Heart right ventricle (tissue), 16 donors: ENCODE measurements at places on chromosomes 5 and 9. TPM values are rescaled to one million over a fixed set of nuclear protein-coding genes. Genes with fewer than 3 reads are reported as not detected.

Gene SELENOP
- total RNA-seq = 169 TPM

Gene MYMK
- not detected for total RNA-seq

Gene SHISAL2B
- not detected for total RNA-seq

Gene MCC
- 23.9 TPM for total RNA-seq

Gene STPG3
- not detected for total RNA-seq

Gene FYB1
- total RNA-seq = 2.6 TPM

Gene QRFP
- not detected for total RNA-seq

Gene PPIP5K2
- 30.8 TPM for total RNA-seq

Gene C5orf34
- total RNA-seq = 0.47 TPM

Gene EPB41L4A
- total RNA-seq = 28.4 TPM

Gene SEC24A
- 10.6 TPM for total RNA-seq

Gene PCDHGA7
- total RNA-seq = 9.2 TPM

Gene PROB1
- 39.5 TPM for total RNA-seq
